Hematopoietic multipotent progenitor cell treated with erythropoietin and hydrocortisone succinate and interleukin-3 and kit ligand, for 4 days (in vitro differentiated cells): ENCODE measurements at places on chromosomes 5 and 9.

DNA sequence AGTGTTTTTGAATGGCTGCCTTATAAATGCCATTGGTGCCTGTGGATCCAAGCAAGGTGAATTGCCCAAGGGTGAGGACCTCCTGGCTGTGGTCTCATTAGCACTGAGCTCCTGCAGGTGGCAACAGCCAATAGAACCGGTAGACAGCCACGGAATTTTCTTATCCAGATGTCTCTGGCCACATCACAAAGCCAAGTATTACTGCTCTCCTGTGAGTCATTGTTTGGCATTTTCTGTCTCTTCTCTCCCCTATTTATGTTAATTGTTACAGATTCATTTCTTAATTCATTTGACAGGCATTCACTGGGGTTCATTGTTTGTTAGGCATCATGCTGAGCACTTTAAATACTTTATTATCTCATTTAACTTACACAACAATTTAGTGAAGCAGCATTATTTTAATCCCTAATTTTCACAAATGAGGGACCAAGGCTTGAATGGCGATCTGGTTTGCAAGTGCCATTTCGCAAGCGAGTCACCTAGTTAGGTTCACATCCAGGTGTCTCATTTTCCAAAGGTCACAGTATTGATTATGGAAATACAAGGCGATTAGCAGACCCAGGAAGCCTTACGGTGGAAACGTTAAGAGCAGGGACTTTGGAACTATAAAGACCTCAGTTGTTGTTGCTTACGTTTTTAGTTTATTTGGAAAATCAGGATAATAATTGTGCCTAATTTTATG is 58.2 kb upstream of the DPYSL3 start:
- no peak for DNase-seq

- DNase-seq: no peak
These were observed 24.7 kb upstream of the FCN2 start for GRCh38 chr9:134855900-134856377.

- no peak for DNase-seq
These were observed 33.7 kb downstream of the USP20 start for GRCh38 chr9:129868872-129869486.

- DNase-seq: no peak
These were observed 38.4 kb upstream of the RNF130 start for GRCh38 chr5:180109920-180110319.

DNA sequence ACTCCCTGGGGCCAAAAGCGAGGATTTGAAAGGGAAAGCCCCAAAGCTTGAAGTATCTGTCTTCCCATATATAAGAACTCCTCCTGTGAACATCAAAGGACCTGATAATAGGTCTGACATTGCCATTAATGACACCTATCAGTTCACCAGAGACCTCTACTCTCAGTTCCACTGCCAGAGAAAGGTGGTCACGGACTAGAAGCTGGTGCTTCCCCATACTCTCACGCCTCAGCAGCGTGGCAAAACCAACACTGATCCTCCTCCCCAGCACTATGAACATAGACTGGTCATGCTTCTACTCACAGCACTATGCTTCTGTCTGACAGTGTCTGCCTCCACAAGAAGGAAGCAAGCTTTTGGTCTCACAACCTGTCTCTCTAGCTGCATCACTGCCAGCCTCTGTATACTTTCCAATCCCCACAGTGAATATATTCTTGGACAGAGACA is 37.9 kb downstream of the NRG2 start:
- no peak for DNase-seq
